Stimulated activated effector memory CD8-positive, alpha-beta T cell treated with anti-CD3 and anti-CD28 coated beads, Interleukin-12 subunit alpha, Interleukin-12 subunit beta, amount 100 ng/mL, for 72 hours (primary cell): ENCODE measurements at places on chromosomes 1 and 21.

DNA sequence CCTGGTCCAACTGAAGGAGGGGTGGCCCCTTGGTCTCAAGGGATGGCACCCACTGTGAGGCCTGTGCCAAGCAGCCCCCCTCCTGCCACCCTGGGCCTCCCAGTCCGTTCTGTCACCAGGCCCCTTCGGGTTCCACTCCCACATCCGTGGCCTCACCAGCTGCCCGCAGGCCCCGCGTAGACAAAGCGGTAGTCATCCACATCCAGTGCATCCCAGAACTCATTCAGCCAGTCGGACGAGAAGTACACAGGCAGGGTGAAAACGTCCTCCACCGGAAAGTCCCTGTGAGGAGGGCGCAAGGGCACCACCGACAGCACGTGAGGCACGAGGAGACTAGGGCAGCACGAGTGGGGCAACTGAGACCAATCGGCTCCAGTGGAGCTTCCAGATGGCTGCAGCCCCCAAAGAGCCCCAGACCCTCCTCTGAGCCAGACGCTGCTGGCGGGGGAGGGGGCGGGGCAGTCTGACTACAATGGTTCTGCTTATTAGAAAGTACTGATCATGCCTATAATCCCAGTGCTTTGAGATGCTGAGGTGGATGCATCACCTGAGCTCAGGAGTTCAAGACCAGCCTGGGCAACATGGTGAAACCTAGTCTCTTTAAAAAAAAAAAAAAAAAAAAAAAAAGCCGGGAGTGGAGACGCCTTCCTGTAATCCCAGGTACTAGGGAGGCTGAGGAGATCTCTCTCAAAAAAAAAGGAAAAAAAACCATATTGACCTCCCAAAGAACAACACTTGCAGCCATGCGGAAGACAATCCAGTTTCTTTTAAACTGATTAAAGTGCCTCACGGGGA is 1.2 kb downstream of the JMJD4 start:
- no peak for DNase-seq

DNA sequence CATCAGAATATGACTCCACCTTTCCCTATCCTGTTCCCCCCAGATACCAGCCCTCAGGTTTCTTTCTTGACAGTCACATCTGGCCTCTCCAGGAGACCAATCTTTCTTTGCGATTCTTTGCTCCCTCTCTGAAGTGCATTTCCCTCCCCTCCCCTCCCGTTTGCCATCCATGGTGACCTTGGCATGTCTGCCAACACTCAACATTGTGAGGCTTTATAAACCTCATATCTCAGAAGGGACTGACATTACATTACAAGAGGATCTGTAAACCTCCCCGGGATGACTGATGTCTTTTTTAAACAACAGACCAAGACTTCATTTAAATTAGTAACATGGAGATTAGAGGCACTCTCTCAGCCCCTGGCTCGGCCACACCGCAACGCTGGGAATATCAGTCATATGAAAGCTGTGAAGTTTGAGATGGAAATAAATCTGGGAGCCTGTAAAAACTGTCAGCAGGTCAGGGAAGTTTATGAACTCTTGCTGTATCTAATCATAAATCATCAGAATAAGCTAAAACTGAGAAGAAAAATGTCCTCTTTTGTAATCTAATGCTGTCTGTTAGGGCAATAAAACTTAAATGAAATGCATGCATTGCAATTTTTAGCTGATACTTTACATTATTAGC is 401.7 kb upstream of the PROX1 start:
- no peak for DNase-seq

DNA sequence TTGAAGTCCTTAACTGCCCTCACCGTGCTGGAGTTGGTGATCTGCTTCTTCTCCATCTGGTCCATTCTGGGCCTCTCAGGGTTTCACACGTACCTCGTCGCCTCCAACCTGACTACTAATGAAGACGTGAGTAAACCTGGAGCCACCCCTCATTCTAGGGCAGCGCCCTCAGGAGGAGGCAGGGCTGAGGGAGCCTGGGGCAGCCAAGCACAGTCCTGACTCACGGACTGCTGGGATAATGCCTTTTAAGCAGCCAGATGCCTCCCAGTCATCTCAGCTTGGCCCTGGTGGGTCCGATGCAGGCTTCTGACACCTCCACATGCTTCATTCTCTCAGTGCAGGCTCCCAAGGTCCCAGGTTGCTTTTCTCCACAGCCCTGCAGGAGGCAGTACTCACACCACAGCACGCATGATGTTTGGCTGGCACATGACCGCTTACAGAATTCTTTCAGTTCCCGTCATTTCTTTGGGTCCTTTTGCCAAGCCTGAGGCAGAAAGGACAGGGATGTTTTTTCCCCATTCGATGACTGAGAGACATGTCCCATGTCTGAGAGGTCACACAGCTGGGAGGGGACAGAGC is 11.8 kb upstream of the SFN start:
- DNase-seq = no peak

GRCh38 chr1:209101106-209101505 is 482.4 kb upstream of the CAMK1G start:
- no peak for DNase-seq

DNA sequence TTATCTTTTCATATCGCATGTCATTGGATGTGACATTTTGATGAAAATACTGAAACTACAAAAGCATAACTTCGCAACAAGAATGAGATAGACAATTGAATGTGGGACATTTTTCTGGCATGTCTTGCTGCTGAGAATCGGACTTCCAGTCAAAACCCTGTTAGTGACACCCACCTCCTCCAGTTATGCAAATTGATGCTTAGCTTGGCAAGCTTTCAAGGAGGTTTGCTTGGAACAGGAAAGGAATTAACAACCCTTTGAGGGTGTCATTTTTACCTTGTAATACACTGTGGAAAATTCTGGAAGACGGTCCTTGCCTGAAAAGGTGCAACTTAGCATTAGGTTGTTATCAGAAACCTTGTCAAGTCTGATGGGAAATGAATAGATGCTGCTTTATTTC is 38.8 kb upstream of the FAM3B start:
- DNase-seq = no peak

DNA sequence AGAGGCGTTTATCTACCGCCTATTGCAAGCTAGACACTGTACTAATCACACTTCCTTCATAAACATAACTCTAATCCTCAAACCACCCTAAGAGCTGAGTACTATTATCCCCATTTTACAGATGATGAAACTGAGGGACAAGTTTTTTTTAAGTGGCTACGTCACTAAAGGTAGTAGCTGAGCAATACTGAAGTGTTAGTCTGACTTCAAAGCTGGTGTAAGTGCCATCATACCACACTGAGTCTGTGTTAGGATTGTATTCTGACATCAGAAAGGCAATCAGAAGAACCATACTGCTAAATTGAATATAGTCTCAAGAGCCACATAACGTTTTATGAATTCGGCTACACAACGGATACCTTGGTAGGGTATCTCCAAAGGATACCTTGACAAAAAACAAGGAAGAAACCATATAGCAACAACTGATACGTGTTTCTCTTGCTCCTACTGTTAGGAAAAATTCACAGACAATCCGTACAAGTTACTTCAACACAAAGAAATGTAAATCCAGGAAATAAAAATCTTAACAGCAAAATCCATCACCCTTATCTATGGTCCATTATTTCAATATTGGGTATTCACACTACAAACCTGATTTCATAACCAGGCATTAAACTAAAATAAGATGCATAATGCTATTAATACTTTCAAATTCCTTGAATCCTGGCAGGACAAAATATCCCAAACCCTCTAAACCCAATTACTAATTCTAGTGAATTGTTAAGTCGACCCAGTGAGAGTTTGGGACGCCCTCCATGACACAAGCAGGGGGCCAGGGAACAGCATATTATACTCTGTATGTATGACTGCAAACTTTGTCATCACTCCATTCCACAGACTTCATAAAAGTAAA is 1.6 kb downstream of the TP53BP2 start:
- DNase-seq = no peak

DNA sequence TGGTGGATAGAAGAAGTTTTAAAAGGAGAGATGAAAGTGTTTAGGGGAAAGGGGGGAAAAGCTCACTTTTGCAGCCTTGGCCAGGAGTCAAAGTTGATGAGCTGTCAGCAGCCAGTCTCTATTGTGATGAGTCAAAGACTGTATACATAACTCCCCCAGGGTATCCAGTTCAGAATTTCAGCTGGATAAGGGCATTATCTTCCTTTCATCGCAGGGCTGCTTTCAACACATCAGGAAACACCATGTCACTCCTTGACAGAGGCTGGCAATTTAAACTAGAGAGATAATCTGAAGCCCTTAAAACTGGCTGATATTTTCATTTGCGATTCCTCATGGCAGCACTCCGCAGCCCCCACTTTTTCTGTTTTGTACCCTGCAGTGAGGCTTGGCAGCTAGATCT is 328.5 kb downstream of the TBX15 start:
- DNase-seq = no peak

DNA sequence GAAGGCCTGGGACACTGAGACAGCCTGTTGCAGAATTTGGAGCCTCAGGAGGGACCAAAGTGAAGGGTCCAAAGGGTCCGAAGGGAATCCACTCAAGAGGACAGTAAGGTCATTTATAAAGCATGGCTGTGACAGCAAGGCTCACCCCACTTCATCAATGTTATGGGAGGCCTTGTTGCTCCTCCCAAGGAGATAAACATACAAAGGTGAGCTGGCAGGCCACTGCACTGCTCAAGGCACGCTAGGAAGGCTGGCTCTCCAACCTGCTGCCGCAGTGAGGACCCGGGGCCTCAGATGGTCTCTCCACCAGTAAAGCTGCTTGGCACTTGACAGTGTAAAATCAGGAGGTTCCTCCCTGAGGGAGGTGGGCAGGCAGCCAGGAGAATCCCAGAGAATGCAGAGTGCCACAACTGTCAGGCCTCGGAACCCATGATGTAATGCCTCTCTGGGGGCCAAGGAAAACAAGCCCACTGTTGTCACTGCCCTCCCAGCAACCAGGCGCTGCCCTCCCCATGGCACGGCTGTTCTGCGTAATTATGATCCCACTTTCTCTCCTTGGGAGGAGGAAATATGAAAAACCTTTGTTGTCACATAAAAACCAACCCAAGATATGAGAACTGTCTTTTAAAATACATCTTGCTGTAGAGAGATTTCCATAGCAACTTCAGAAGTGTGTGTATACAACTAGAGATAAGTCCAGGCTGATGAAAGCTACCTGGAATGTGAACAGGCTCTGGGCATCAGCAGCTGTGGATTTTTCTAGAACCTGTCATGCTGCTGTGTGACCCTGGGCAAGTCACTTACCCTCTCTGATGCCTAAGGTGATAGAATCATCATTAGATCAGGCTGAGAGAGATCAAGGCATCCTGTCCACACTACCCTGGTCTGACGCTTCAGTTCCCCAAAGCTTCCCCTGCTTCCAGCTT is 102.5 kb downstream of the KCNN3 start:
- DNase-seq = no peak
